ENCODE measurements at places on chromosomes 4 and X.

GRCh38 chr4:151251603-151252304 lies 25.2 kb upstream of the PRSS48 start:
- no peak for DNase-seq

GRCh38 chr4:81096566-81096965 lies 66.1 kb downstream of the BMP3 start:
- DNase-seq = no peak

- DNase-seq = no peak
Measured at GRCh38 chrX:109707720-109708119, 25.3 kb downstream of the ACSL4 start.

DNA sequence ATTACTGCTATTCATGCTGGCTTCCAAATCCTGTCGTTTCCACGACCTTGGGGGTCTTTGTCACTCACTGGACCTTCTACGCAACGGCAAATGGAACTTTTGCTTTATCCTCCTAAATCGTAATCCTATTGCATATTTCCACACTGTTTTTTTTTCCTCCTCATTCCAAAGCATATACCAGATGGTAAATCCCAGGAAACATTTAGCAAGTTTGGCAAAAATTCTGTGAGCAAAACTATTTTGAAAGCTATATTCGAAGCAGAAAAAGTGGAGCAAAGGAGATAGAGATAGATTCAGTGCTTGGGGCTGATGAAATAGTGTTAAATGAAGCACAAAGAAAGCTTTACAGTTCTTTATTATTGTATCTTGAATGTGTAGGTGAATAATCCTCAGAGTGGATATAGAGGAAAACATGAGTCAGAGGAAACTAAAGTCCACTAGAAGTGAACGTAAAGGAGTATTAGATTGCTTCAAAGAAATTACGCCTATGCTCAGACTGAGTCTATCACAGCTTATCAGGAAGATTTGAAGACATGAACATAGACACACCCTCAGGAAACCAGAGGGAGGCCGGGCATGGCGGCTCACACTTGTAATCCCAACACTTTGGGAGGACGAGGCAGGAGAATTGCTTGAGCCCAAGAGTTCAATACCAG lies 50.2 kb upstream of the FAM9A start:
- no peak for DNase-seq

DNA sequence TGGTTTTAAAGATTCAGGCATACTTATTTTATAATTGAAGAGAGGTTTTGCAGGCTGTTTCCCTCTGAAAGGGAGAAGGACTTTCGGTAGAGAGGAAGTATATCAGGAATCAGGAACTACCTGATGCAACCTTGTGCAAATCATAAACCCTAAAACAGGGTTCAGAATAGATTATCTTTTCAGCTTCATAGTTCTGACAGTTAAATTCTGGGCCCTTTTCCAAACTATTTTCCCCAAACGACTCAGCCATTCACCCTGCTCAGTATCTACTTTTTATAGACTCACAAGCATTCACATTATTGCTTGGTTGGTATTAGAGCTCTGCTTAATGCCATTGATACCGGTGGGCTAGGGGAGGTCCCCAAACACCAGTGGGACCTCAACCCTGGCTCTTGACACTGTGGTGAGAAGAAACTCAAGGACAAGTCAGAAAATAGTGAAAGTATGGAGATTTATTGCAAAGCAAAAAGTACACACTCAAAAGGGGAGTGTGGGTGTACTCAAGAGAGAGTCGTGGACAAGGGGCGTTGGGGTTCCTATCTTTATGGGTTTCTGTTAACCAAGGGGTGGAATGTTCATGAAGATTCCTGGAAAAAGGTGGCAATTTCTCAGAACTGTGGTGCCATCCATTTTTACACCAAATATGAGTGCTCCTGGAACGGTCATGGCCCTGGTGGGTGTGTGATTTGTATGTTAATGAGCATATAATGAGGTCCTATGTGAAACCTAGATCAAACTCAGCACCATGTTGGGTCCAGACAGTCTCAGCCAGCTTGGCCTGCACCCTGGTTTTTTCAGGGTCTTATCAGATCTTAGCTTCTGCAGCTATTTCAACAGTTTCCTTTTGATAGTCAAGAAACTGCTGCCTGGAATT lies 238.3 kb downstream of the DCLK2 start:
- DNase-seq = no peak

DNA sequence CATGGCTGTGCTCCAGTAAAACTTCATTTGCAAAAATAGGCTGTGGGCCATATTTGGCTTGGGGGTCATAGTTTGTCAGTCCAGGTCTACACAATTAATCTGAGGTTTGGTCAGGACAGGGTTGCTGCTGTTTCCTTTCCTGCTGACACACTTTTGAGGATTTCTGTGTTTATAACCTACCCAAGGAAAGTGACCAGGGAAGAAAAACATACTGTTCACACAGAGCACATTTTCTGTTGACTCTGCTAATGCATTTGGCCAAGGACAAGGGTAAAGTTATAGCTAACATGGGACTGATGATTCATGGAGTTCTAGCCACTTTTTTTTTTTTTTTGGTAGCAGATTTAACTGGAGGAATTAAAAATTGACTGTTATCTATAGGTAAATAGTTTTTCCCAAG lies 43.9 kb upstream of the GEMIN8 start:
- no peak for DNase-seq

DNA sequence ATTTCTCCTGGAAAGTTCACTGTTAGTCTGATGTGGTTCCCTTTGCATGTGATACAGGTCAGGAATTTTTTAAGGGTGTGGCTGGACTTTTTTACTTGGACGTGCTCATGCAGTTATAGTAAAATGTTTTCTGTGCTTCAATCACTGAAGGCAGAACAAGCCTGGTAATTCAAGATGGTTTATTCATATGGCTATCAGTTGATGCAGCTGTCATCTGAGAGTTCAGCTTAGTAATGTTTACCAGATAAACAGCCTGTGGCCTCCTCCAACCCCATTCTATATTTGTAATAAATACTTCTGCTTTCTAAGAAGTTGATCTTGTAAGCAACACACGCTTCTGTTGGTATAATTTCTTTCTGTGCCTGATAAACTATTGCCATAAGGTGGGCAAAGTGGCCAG lies 2105.9 kb downstream of the ARAP2 start:
- no peak for DNase-seq

DNA sequence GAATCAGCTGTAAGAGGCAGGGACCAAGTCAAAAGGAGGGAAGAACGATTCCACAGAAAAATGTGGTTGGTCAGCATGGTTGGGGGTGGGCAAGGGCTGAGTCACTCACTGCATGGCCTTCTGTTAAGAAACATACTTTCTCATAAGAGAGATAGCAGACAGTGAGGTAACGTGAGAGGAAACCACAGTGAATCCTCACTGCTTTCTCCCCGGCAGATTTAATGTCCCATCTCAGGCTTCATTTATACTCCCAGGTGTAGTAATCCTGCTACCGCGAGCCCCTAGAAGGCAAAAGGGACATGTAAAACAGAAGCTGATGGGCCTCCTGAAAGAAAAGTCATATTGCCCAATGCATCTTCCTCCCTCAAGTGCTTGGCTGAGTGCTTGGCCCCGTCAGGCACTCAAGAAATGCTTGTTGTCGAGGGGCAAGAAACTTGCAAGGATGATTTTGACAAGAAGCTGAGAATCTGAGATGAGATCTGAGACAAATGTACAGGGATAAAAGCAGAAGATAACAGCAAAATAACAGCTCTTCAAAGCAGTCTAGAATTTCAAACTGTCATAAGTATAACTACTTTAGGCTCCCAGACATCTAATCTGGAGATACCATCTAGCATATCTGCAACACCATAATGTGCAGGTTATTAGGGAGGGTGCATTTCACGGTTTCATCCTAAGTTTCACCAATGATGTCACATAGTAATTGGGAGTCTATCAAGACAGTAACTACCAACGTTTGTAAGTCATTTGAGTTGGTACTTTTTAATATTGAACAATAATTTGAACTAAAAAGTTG lies 40.2 kb downstream of the SH3KBP1 start:
- DNase-seq = no peak

- no peak for DNase-seq
Measured at GRCh38 chr4:95552942-95553550, 4.3 kb upstream of the UNC5C start.

DNA sequence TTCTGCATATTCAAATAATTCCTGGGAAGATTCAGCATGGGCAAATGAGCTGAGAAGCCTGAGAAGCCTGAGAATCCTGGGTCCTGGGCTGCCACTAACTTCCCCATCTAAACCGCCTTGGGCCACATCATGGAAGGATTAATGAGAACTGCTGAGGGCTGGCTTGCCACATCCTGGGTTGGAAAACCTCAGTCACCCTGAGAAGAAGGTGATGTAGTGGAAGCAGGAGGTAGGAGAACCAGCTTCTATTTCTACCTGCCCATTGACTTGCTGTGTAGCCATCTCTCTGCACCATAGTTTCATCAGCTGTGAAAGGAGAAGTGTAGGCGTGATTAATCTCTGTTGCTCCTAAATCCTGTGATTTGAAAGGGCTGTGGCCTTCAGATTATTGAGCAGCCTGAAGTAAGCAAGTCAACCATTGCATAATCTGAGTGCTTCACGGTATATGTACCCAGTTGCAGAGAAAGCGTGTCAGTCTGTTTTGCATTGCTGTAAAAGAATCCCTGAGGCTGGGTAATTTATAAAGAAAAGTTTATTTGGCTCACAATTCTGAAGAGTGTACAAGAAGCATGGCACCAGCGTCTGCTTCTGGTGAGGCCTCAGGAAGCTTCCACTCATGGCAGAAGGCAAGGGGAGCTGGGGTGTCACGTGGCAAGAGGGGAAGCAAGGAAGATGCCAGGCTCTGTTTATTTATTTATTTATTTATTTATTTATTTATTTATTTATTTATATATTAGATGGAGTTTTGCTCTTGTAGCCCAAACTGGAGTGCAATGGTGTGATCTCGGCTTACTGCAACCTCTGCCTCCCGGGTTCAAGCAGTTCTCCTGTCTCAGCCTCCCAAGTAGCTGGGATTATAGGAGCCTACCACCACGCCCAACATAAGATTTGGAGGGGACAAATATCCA lies 140.9 kb upstream of the ATP6AP2 start:
- no peak for DNase-seq

- DNase-seq = no peak
Measured at GRCh38 chrX:63513825-63514568, 162.9 kb upstream of the SPIN4 start.
